Lung microvascular endothelial cell (primary cell): ENCODE measurements at places on chromosomes 2 and 18.

- no peak for DNase-seq
Observed at GRCh38 chr2:207317378-207317984, 151.7 kb upstream of the KLF7 start.

- peak; percentile 19 for DNase-seq
Observed at GRCh38 chr2:209619782-209620181, 151.8 kb upstream of the UNC80 start.

- no peak for DNase-seq
Observed at GRCh38 chr2:236054125-236054524, 114.1 kb downstream of the GBX2 start.

DNA sequence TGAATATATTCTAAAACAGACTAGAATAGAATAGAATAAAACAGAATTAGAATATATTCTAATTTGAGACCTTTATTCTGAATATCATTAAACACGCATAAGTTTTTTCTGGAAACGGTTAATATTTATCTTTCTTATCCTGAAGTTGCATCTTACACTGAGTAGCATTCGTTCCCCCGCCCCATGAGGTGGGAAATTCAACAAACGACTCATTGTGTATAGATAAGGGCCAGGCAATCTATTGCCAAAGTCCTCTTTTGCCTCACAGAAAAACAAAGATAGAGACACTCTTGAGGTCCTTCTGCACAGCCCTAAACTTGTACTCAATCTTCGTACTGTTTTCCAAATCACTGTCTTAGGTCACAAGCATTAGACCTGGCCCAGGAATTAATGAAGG lies 98.1 kb downstream of the COL6A3 start:
- DNase-seq = no peak

- no peak for DNase-seq
Observed at GRCh38 chr18:13625355-13625754, 101.0 kb downstream of the FAM210A start.

- peak; percentile 91 for DNase-seq
Observed at GRCh38 chr18:475202-476031, 25.1 kb downstream of the COLEC12 start.
